Stimulated activated naive CD8-positive, alpha-beta T cell treated with anti-CD3 and anti-CD28 coated beads, Interleukin-15, Interleukin-2, amounts not matched to agents 100 U/mL and 50 U/mL, for 24 hours (primary cell): ENCODE measurements at places on chromosomes 2 and 18.

GRCh38 chr2:103161456-103162289 lies 399.8 kb downstream of the TMEM182 start:
- no peak for DNase-seq

- DNase-seq: no peak
Measured at GRCh38 chr2:159684796-159685195, 27.5 kb upstream of the MARCHF7 start.

- DNase-seq: no peak
Measured at GRCh38 chr2:181741756-181742155, 61.4 kb upstream of the NEUROD1 start.

DNA sequence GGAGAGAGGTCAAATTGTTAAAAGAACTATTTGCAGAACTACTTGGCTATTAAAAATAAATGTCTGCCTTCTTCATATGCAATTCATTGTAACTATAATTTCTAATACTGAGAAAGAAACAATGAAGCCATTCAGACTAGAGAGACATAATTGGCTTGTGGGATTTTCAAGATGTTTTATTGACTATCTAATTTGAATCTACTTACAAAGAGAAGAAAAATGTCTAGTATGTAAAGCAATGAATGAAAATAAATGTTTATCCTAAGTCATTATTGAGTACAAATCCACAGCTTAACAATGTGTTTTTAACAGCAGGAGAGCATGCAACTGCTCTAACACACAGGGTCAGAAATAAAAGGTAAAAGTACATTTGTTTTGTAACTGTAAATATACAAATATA lies 19.2 kb downstream of the RMP24 start:
- DNase-seq: no peak

- DNase-seq: no peak
Measured at GRCh38 chr18:79042276-79042675, 26.9 kb upstream of the ATP9B start.

DNA sequence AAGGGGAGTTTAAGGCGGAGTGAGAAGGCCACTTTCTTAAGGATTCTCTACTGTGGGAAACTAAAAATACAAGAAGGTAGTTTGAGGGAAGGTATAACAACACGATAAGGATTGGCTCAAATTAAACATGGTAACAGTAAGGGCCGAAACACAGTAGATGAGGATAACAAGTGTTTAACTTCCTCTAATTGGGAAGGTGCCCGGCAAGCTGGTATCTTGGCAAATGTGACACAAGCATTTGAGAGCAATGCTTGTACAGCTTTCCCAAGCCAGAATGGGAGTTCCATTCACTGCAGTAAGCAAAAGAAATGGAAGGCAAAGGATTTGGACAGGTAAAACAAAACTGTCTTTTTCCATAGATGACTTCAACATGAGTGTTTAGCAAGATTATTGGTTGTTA lies 19.8 kb downstream of the USP40 start:
- no peak for DNase-seq

DNA sequence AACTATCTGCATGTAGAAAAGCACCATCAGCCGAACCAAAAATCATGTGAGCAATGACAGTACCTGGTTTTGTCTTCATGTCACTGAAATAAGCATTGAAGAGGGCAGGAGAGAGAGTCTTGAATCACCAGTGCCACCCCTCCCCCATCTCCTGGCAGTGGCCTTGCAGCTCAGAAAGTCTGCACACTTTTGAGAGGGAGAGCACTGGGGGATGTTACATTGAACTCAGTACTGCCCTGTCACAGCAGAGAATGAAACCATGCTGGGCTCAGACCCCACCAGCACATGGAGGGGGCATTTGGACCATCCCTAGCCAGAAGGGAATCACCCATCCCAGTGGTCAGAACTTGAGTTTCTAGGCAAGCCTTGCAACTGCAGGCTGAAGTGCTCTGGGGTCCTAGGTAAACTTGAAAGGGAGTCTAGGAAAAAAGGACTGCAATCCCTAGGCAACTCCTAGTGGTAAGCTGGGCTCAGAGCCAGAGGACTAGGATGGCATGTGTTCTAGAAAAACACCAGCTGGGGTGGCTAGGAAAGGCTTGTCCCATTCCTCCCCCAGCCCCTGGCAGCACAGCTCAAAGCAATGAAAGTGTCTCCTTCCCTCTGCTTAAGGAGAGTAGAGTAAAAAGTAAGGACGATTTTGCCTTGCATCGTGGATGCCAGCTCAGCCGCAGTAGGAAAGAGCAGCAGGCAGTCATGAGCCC lies 259.9 kb upstream of the MYT1L start:
- no peak for DNase-seq

DNA sequence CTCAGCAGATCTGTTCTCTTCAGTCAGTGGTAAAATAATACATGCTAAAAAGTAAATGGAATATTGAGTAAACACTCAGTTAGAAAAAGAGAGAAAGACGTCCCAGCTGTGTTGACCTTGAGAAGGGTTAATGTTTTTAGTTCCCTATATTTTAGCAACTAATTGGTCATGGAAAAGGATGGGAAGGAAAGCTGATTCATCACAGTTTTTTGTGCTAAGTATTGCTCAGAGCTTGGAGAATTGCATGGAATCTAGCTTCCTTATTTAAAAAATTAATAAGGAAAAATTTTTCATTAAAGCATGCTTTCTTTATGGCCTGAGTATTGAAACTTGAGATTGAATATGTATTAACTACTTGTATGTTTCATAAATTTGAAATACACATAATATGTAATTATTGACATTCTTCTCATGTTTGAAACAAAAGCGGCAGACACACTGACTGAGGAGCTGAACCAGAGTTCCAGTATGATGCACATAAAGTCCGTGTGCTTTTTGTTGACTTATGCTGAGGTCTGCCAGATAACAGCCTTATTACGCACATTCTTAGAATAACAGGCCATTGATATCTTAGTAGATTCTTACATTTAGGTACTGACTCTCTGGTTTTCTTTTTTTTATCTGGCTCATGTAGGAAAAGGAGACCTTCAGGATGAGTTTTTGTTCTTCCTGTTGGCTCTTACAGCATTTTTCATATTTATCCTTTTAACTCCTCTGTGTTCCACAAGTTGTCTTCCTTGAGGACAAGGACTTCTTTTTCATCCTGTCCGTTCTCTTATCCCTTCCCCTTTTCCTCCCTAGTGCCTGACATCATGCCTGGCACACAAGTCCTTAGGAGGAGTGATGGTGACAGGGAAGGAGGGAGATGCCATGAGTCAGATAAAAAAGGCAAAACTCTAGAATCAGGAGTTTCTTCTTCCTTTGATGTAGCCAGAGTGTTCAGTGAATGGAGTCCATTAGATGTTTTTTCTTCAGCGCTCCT lies 194.1 kb downstream of the PTPRM start:
- DNase-seq: no peak

GRCh38 chr2:74119339-74119738 lies 28.4 kb downstream of the BOLA3 start:
- DNase-seq: no peak

DNA sequence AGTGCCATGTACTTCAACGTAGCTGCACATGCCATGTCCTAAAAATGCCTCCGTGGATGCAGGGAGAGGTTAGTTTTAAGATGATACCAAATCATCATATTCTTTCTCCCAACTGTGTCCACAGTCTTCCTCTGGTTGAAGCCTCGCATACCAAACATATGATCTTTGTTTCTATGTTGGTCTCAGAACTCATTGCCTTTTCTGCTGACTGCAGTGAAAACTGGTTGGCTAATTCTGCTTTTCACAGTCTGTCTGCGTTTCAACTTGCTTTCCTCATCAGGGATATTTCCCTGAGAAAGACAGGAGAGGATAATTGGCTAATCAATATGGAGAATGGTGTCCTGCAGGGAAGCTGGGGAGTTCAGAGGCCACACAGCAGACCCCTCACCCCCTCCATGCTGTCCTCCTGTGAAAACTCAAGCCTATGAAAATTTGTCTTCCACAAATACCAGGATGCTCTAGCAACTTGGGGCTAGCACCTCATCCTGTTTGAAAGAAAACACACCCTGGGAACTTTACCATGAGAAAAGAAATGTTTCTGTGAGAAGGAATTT lies 192.2 kb upstream of the PXDN start:
- DNase-seq: no peak

DNA sequence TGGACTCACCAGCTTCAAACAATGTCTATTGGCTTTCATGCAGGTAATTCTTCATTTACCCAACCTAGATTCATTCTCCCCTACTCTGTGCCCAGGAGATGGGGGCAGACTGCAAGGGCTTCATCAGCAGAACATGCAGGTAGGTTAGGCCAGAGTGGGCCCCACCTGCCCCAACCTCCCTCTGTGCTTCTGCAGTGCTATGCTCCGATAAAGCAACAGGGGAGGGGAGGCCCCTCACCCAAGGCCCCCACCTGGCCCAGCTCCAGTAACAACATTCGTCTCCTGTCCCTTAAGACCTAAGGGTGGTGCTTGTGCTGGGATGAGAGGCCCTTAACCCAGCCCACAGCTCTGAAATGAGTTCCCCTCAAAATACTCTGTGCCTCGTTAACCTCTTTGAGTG lies 16.7 kb upstream of the GYPC start:
- no peak for DNase-seq

- no peak for DNase-seq
Measured at GRCh38 chr2:16840496-16841172, 175.0 kb upstream of the CYRIA start.

GRCh38 chr18:62897153-62897552 lies 181.8 kb downstream of the PHLPP1 start:
- no peak for DNase-seq
